Heart right ventricle (tissue), 16 donors: ENCODE measurements at places on chromosomes 1 and 21. TPM values are rescaled to one million over a fixed set of nuclear protein-coding genes. Genes with fewer than 3 reads are reported as not detected.

DNA sequence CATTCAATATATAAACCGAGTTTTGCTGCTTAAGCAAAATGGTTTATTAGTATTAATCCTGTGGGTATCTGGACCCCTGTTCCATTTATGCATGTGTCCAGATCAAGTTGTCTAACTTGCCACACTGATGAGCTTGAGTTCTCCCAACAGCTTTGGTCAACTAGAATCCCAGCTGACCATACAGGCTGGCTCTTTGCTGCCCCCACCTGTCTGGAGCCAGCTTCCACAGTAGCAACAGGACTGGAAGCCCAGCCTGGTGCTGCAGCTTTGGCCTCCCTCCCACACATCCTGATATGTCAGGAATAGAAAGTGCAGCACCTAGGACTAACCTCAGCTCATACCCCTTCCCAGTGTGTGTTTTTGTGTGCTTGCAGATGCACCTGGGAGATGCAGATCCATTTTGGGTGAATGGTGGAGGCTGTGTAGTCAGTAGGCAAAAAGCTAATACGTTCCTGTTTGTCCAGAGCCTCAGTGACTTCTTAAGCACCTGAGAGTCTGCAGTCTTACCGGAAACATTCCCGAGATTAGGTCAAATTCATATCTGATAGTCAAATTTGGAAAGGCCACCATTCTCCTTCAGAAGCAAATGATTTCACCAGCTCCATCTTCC is 40.9 kb upstream of the BEND5 start:
- H3K27me3 ChIP-seq: no peaks in the 10 kb centered on the region
- H3K27ac ChIP-seq: no peak overlapping the region
- DNase-seq: peak; percentile 43
- no peaks in the 10 kb centered on the region for H3K36me3 ChIP-seq
- H3K4me3 ChIP-seq: no peak overlapping the region

GRCh38 chr21:44376606-44377005 is 23.2 kb downstream of the TRPM2 start:
- H3K4me3 ChIP-seq: no peak overlapping the region
- H3K27me3 ChIP-seq: peaks cover 39% of the 10 kb centered on the region
- no peak overlapping the region for H3K27ac ChIP-seq
- H3K4me1 ChIP-seq: peaks cover 27% of the 10 kb centered on the region
- H3K36me3 ChIP-seq: no peaks in the 10 kb centered on the region

GRCh38 chr1:109704173-109704572 is 7.9 kb upstream of the GSTM5 start:
- DNase-seq: no peak
- H3K27me3 ChIP-seq: no peaks in the 10 kb centered on the region
- H3K27ac ChIP-seq: no peak overlapping the region
- H3K4me3 ChIP-seq: no peak overlapping the region
- H3K4me1 ChIP-seq: no peaks in the 10 kb centered on the region

DNA sequence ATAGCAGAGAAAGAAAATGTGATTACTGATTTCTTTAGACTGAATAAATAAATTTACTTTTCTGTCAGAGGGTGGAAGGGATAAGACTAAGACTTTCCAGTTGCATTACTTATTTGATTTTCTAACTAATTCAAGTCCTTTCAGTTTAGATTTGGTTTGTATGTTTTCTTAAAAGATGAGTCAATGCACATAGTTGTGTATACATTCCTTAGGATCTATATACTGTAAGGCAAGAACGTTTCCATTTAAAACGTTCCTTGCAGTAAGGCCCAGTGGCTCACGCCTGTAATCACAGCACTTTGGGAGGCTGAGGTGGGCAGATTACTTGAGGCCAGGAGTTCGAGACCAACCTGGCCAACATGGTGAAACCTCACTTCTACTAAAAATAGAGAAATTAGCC is 14.5 kb upstream of the SERTAD4 start:
- no peak for DNase-seq
- H3K27ac ChIP-seq: no peak overlapping the region
- H3K36me3 ChIP-seq: no peaks in the 10 kb centered on the region
- no peaks in the 10 kb centered on the region for H3K27me3 ChIP-seq

GRCh38 chr1:164709126-164709525 is 150.1 kb downstream of the PBX1 start:
- no peak overlapping the region for H3K27ac ChIP-seq
- no peak overlapping the region for H3K4me3 ChIP-seq
- H3K27me3 ChIP-seq: no peaks in the 10 kb centered on the region
- DNase-seq: no peak

GRCh38 chr1:5311147-5311546 is 656.7 kb downstream of the AJAP1 start:
- H3K4me3 ChIP-seq: no peak overlapping the region
- no peaks in the 10 kb centered on the region for H3K36me3 ChIP-seq
- H3K27ac ChIP-seq: no peak overlapping the region
- H3K4me1 ChIP-seq: no peaks in the 10 kb centered on the region
- peaks cover 40% of the 10 kb centered on the region for H3K27me3 ChIP-seq

DNA sequence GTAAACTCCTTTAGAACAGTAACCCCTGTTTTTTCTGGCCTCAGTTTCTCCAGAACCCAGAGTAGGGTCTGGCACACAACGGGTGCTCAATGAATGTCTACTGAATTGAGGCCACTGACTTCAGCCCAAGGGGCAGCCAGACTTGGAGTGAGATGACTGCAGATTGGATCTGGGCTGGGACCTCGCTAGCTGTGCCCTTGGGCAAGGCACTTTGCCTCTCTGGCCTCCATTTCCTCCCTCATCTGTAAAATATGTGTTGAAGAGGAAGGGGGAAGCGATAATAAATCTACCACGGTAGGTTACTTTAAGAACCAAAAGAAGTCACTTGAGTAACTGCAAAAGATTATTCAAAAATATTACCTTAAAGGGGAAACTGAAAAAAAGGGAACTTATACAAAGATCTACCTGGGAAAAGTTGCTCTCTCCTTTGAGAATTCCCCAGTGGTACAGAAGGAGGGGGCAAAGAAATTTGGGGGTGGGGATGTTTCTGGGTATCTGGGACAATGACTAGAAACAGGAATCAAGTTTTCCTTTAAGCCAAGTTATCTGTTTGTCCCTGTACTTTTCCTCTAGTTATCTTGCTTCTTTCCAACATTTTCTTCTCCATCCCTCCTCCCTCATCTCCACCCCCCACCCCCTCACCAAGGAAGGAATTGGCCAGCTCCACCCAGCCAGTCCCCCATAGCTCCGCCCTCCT is 394 bp upstream of the GRHL3 start:
- H3K4me1 ChIP-seq: no peaks in the 10 kb centered on the region
- H3K27me3 ChIP-seq: peaks cover 63% of the 10 kb centered on the region
- no peak overlapping the region for H3K27ac ChIP-seq

- no peak overlapping the region for H3K4me3 ChIP-seq
- H3K27ac ChIP-seq: no peak overlapping the region
- peaks cover 38% of the 10 kb centered on the region for H3K36me3 ChIP-seq
- DNase-seq: no peak
- no peaks in the 10 kb centered on the region for H3K27me3 ChIP-seq
Observed at GRCh38 chr1:179876300-179876715, 1.3 kb downstream of the TOR1AIP2 start.

GRCh38 chr1:205301205-205301821 is 20.2 kb downstream of the NUAK2 start:
- H3K27ac ChIP-seq: no peak overlapping the region
- no peaks in the 10 kb centered on the region for H3K27me3 ChIP-seq
- no peak overlapping the region for H3K4me3 ChIP-seq
- H3K4me1 ChIP-seq: peaks cover 17% of the 10 kb centered on the region

DNA sequence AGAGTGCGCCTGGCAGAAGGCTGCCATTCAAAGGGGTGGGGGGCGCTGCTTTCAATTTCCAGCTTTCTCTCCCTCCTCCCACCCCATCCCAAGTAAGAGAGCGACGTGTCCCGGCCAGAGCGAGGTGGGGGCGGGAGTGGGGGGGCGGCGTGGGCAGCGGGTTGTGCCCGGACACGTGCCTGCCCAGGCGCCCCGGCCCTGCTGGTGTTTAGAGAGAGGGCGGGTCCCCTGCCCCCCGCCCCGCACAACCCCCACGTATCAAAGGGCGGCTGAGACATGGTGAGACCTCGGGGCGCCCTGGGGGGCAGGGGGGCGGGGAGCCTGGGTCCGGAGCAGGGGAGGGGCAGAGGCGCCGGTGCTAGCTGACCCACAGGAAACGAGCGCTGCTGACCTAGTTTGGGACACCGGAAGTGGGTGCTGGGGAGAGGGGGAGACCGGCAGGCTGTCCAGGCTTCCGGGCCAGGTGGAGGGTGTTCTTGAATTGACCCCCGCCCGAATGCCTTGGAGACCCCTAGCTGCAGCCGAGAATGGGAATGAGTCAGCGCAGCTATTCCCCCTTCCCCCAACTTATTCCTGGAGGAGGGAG is 1.3 kb downstream of the ZBTB7B start:
- DNase-seq: peak; percentile 79
- H3K27me3 ChIP-seq: no peaks in the 10 kb centered on the region
- H3K4me3 ChIP-seq: peak overlapping the region; percentile 87
- H3K27ac ChIP-seq: peak overlapping the region; percentile 94
- H3K4me1 ChIP-seq: peaks cover 69% of the 10 kb centered on the region
- H3K36me3 ChIP-seq: no peaks in the 10 kb centered on the region

DNA sequence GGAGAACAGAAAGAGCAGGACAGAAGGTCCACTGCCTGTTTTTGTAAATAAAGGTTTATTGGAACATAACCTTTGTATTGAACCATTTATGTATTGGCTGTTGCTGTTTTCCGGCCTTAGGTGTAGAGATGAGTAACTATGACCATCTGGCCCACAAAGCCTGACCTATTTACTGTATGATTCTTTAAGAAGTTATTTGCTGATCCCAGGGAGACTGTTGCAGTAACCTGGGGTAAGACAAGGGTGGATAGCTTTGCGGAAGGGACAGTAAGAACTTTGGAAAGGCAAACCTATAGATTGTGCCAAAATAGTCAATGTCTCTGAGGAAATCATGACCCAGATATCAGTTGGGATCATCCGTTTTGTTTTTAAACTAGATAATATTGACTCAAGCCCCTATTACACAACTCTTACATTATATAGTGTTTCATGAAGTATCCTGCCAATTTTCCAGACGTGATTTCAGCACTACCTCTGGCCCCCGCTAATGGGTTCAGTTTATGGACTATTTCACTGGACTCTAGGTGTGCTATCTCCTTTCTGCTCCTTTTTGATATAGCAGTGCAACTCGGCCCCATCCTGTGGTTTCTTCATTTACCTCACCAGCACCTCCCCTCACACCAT is 20.8 kb upstream of the TLCD4 start:
- no peak overlapping the region for H3K27ac ChIP-seq
- H3K4me3 ChIP-seq: no peak overlapping the region
- no peak for DNase-seq

DNA sequence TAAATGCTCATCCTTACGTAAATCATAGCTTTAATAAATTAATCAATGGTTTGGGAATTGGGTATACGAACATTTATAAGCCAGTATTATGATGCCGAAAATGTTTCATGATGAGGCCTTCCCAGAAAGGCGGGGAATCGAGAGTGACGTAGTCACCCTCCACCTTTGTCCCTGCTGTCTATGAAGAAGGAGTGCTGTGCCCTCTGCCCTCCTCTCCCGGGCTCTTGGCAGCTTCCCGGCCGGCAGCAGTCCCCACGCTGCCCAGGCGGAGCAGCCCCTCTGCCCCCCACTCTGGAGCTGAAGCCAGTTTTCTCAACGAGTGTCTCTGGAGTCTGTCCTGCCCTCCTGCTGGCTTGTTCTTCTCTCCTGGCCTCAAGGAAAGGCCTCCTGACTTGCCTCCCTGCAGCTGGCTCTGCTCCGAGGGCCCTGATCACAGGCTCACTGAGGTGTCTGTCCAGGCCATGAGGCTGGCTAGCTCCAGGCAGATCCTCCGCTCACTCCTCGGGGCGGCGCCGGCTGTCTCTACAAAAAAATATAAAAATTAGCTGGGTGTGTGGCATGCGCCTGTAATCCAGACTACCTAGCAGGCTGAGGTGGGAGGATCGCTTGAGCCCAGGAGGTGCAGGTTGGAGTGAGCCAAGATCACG is 150.7 kb upstream of the COL6A1 start:
- H3K4me1 ChIP-seq: peaks cover 15% of the 10 kb centered on the region
- no peak overlapping the region for H3K4me3 ChIP-seq
- no peaks in the 10 kb centered on the region for H3K36me3 ChIP-seq
- H3K27ac ChIP-seq: no peak overlapping the region
- no peak for DNase-seq

DNA sequence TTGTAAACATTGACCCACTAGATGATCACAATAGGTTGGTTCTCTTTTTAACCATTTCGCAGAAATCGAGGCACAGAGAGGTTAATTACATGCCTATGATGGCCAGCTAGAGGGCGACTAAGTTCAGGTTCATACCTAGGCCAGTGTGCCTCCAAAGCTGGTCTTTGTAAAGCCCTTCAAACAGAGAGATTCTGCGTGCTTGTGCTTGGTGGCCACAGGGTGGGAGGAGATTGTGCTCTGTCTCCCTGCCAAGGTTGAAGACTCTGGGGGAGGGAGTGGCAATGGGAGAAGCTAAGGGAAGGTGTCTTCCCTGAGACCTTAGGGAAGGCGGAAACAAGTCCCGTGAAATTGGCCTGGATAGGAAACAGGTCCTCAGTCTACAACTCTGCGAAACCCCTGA is 59.1 kb upstream of the RBM15 start:
- no peaks in the 10 kb centered on the region for H3K36me3 ChIP-seq
- H3K27me3 ChIP-seq: no peaks in the 10 kb centered on the region
- H3K4me3 ChIP-seq: no peak overlapping the region
- no peaks in the 10 kb centered on the region for H3K4me1 ChIP-seq
- no peak for DNase-seq
- no peak overlapping the region for H3K27ac ChIP-seq

DNA sequence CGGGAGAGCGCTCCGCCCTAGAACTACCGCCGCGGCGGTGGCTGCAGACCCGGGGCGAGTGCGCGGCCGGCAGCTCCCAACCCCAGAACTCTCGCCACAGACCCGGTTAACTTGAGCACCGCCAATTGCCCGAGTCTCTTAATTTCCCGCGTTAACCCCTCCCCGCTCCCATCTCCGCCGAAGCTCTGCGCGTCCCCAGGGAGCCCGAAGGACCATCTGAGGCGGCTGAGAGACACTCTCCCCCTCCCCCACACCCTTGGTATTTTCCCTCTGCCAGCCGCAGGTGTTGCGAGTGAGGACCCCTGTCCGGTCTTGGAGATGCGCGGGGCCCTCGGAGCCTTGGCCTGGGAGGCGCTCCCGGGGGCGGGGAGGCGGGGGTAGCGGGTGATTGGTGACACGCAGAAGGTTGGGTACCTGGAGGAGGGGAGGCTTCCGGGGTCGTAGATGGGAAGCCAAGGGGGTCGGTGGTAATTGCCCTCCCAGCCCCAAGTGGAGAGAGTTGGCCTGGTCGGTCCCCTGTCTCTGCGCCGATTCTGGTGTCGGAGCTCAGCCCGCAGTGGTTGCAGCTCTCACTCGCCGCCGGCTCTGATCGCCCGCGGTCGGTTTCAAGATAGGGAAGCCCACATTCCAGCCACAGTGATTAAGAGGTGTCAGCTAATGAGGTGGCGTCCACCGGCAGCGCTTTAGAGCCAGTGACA is 858 bp upstream of the SUSD4 start:
- H3K27ac ChIP-seq: no peak overlapping the region
- no peaks in the 10 kb centered on the region for H3K36me3 ChIP-seq
- H3K4me1 ChIP-seq: peaks cover 17% of the 10 kb centered on the region
- peak; percentile 21 for DNase-seq
- peak overlapping the region; percentile 61 for H3K4me3 ChIP-seq

- H3K36me3 ChIP-seq: no peaks in the 10 kb centered on the region
- peaks cover 5% of the 10 kb centered on the region for H3K4me1 ChIP-seq
- H3K27me3 ChIP-seq: no peaks in the 10 kb centered on the region
- no peak overlapping the region for H3K4me3 ChIP-seq
- no peak overlapping the region for H3K27ac ChIP-seq
- DNase-seq: no peak
Observed at GRCh38 chr1:9228609-9229008, 6.0 kb upstream of the H6PD start.

Gene ALPL
- 7.2 TPM for total RNA-seq

Gene TRIM45
- 10.1 TPM for total RNA-seq

Gene INKA2
- 8.7 TPM for total RNA-seq

Gene CLDN17
- total RNA-seq: not detected

Gene CREB3L4
- 3.6 TPM for total RNA-seq

Gene SELL
- 1.4 TPM for total RNA-seq

Gene WARS2
- total RNA-seq: 14.5 TPM

Gene RXFP4
- not detected for total RNA-seq

Gene OR2G6
- not detected for total RNA-seq

Gene TNFAIP8L2
- total RNA-seq: 1.5 TPM
